ENCODE measurements at places on chromosomes 1 and 21.

DNA sequence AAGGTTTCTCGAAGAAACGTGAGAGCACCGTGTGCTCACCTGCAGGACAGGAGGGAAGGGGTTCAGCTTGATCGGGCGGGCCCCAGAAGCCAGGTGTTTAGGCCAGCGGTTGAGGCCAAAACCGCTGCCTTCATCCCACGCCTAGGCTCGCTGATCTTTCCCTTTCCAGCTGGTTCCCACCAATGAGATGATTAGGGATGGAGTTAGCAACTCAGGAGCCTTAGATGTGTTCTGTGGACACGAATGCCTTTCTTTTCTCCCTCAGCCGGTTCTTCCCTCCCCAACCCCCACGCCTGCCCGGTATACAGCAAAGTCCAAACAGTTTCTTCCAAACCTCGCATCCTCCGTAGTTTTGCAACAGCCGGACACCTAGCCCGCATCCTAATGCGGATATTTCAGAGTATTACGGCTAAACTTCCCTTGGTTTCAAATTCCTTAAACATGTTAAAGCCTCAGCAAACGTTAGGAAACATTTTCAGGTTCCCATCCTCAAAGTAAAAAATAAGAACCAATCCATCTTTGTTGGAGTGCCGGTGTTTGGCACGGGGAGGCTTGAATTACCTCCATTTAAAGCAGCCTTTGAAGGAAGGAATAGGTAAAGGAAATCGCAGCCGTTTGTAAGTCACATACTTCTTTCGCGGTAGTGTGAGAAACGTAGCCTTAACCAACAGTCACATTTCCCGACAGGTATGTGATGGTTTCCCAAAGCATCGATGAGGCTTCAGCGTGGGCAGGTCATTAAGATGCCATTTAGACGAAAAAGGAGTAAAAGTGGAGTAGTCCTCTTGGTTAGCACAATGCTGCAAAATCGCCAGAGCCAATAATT lies 1.1 kb downstream of the LRRC8C start:
- peak; percentile 6 for DNase-seq

DNA sequence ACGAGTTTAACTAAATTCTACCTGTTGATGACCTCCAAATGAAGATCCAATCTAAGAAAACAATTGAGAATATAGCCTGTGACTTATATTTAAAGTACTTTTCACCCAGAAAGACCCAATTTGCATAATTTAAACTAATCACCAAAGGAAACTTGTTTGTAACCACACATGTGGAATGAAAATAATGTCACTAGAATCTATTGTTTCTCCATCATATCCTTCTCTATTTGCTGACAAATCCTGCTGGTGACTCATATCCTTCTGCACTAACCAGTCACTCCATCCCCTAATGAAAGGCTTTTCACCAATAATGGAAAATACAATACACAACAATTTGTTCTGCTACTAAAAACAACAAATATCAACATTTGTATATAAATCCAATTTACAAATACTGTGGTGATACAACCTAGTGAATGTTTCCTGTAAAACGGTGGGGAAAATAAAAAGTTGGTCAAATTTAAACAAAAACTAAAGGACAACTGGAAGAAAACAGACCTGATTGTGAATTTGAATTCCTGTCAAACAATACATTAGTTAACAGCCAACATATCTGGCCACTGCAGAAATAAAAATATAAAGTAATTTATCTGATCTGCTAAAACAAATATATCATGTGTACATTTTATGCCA lies 6.5 kb downstream of the PTP4A2 start:
- no peak for DNase-seq

DNA sequence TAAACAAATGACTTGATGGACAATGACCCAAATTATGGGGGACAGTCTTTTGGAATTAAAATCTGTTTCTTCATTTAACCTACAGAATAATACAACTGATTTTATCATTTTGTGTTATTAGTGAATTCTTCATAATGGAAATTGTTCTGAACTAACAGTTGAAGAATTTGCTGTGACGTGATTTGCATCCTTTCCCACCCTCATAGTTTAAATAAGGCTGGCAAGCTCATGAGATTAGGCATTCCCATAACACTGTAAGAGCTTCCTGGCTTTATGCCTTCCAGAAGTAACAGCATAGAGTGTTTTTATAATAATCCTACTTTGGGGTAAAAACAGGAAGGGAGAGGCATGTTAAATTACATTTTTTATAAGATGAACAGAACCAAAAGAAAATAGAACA lies 95.7 kb downstream of the ATP6V1G3 start:
- DNase-seq, result no peak

DNA sequence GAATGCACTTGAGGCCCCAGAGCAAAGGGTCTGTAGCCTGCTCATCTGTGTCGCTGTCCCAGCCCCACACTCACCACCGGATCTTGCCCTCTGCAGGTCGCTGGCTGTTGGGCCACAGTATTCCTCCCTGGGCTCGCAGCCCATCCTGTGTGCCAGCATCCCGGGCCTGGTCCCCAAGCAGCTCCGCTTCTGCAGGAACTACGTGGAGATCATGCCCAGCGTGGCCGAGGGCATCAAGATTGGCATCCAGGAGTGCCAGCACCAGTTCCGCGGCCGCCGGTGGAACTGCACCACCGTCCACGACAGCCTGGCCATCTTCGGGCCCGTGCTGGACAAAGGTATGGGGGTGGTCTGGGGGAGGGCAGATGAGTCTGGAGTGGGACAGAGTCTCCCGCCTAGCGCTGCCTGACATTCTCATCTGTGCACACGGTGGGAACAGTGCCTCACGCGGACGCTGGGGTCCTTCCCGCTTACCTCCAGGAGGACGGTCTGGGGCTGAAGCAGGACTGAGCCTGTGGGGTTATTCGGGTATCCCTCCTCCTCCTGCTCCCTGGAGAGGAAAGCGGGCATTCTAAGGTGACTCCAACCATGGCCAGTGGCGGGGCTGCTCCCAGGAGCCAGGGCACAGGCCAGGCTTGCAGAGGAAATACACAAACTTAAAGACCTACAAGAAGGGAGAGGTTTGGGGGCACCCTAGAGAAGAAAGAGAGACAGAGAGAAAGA lies 15.9 kb downstream of the WNT3A start:
- DNase-seq, result no peak

DNA sequence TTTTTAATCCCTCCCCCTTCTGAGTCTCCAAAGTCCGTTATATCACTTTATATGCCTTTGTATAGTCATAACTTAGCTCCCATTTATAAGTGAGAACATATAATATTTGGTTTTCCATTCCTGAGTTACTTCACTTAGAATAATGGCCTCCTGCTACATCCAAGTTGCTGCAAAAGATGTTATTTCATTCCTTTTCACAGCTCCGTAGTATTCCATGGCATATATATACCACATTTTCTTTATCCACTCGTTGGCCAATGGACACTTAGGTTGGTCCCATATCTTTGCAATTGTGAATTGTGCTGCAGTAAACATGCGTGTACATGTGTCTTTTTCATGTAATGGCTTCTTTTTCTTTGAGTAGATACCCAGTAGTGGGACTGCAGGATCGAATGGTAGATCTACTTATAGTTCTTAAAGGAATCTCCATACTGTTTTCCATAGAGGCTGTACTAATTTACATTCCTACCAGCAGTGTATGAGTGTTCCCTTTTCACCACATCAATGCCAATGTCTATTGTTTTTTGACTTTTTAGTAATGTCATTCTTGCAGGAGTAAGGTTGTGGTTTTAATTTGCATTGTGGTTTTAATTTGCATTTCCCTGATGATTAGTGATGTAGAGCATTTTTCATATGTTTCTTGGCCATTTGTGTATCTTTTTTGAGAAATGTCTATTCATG lies 12.3 kb downstream of the MAN1C1 start:
- DNase-seq, result no peak

- DNase-seq, result no peak
These were observed 13.0 kb downstream of the ATP1A1 start for GRCh38 chr1:116386042-116386441.

Data from SK-N-DZ (cell line).